Fibroblast of lung (primary cell): ENCODE measurements at places on chromosomes 12 and 14. TPM values are rescaled to one million over a fixed set of nuclear protein-coding genes. Genes with fewer than 3 reads are reported as not detected.

DNA sequence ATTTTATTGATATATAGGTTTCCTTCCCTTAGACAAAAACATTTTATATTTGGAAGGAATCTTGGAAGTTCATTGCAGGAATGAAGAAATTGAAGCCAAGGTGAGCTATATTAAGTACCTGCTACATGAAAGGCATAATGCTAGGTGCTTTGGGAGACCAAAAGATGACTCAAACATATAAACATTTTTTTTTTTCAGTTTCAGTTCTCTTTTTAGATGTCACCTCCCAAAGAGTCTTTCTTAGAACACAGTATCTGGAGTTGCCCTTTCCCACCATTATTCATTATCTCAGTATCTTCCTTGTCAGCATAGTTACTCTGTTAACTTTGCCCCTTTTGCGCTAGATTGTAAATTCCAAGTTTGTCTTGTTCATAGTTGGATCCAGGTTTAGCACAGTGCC lies 1.1 kb downstream of the LIN52 start:
- H3K4me3 ChIP-seq, result peak overlapping the region; percentile 91
- H3K27me3 ChIP-seq, result no peaks in the 10 kb centered on the region
- no peaks in the 10 kb centered on the region for H3K4me1 ChIP-seq
- peak overlapping the region; percentile 94 for H3K27ac ChIP-seq
- DNase-seq, result no peak
- no peaks in the 10 kb centered on the region for H3K36me3 ChIP-seq

DNA sequence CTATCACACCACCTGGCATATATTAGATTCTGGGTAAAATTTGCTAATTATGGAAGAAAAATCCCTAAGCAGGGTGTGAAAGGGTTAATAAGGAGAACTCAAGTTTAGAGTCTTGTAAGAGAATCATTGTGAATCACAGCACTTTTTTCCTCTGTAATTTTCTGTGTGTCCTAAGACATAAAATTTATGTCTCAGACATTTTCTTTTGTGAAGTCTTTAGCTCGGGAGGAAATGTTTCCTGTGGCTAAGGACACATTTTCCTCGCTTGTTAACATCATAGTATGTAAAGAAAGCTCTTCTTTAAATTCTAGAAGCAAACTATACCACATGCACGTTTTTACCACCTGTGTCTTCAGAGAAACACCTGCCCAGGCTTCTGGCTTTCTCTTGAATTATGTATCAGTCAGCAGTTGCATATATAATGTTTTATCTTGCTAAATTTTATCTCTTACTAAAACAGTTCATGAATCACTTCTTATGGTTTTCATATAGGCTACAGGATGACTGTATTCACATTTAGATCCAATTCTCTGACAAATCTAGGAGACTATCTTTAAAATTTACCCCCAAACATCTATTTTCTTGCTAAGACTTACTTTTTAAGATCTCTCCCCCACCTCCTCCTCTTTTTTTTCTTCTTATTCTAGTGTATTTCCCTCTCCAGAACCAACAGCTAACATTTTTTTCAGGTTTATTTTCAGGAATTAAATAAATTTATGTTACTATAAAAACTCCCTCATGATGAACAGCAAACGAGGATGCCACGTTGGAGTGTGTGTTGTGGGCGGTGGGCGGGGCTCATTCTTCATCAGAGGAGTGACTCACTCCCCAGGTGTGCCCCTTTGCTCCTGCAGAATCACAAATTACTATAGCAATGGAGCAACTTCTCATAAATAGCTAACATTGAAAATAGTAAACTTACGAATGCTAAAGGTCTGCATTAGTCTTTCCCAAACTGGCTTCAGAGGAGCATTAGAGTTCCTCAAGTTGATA lies 11.6 kb upstream of the CSRP2 start:
- no peak overlapping the region for H3K4me3 ChIP-seq
- DNase-seq, result peak; percentile 51
- no peaks in the 10 kb centered on the region for H3K36me3 ChIP-seq
- H3K4me1 ChIP-seq, result no peaks in the 10 kb centered on the region

DNA sequence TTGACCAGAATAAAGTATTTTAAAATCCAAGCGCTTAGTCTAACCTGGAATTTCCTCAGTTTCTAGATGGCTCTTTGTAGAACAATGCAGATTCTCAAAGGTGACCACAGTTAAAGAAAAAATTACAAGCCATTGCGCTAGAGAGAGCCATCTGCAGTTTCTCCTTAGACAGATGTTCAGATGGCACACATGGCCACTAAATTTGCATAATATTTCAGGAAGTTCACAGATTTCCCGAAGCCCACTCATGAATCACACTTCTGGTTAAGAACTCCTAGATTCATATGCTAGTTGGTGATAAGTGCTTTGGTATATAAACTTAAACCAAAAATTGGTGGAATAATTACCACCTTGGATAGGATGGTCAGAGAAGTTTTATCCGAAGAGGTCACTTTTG lies 749 bp downstream of the AKAP3 start:
- H3K36me3 ChIP-seq, result no peaks in the 10 kb centered on the region
- peak; percentile 13 for DNase-seq
- peaks cover 5% of the 10 kb centered on the region for H3K4me1 ChIP-seq
- H3K4me3 ChIP-seq, result peak overlapping the region; percentile 88
- peak overlapping the region; percentile 77 for H3K27ac ChIP-seq
- no peaks in the 10 kb centered on the region for H3K27me3 ChIP-seq

- no peak for DNase-seq
- H3K27me3 ChIP-seq, result no peaks in the 10 kb centered on the region
- no peaks in the 10 kb centered on the region for H3K4me1 ChIP-seq
- H3K36me3 ChIP-seq, result no peaks in the 10 kb centered on the region
- H3K27ac ChIP-seq, result no peak overlapping the region
Observed at GRCh38 chr12:104507672-104508071, 50.9 kb downstream of the CHST11 start.

DNA sequence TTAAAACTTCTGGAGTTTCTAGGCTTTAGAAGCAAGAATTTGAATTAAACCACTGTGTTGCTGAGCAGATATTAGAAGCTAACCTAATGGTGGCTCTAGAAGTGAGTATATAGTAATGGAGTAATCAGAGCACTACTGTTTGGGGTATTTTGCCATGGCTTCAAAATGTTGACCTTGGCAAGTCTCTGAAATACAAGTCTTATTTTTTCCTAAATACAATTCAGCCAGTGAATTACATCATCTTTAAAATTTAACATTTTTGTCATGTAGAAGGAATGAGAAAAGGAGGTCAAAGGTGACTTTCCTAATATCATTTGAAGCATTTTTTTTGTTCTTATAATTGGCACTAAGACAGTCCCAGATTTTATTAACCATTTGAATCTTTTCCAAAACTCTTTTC lies 25.2 kb downstream of the PMCH start:
- H3K36me3 ChIP-seq, result no peaks in the 10 kb centered on the region
- no peaks in the 10 kb centered on the region for H3K4me1 ChIP-seq
- no peaks in the 10 kb centered on the region for H3K27me3 ChIP-seq
- peak; percentile 86 for DNase-seq
- no peak overlapping the region for H3K4me3 ChIP-seq
- H3K27ac ChIP-seq, result peak overlapping the region; percentile 49

- H3K36me3 ChIP-seq, result no peaks in the 10 kb centered on the region
- H3K4me3 ChIP-seq, result no peak overlapping the region
Observed at GRCh38 chr12:118982984-118983761, 1.8 kb downstream of the SRRM4 start.

Gene PTCSC3
- total RNA-seq, result not detected in 2 replicates

DNA sequence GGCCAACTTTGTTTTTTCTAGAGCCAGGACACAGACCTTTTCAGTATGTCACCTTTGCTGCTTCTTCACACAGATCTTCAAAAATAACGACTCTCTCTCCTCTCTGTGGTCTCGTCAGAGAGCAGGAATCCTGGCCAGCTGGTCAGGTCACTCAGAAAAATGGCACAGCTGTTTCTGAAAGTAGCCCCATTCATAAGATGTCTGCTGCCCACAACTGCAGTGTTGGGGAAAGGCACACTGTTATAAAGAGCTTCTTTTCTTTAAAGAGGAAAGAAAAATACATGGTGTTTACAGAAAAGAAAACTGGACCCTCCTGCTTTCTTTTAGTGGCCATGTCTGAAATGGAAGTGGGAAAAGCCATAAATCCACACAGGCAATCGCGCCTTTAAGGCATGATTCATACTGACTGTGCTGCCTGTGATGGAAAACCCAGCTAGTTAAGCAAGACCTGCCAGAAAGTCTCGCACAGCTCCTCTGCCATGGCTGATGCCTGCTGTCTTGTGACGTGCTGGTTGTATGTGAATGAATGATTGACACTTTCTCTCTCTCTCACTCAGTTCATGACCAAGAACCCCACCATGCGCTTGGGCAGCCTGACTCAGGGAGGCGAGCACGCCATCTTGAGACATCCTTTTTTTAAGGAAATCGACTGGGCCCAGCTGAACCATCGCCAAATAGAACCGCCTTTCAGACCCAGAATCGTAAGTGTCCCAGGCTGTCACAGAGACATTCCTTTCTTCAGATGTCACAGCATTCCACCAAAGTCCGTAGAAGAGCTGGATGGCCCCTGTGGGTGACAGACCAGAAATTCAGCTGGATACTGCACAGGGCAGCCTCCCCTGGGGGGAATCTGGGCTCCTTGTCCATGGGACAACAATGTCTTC lies 147.9 kb upstream of the HIF1A start:
- H3K4me1 ChIP-seq, result peaks cover 21% of the 10 kb centered on the region
- H3K4me3 ChIP-seq, result no peak overlapping the region
- peak; percentile 92 for DNase-seq
- H3K27ac ChIP-seq, result peak overlapping the region; percentile 82
- H3K36me3 ChIP-seq, result no peaks in the 10 kb centered on the region
- H3K27me3 ChIP-seq, result no peaks in the 10 kb centered on the region

GRCh38 chr12:19998411-19998810 lies 369.9 kb upstream of the PDE3A start:
- H3K36me3 ChIP-seq, result no peaks in the 10 kb centered on the region
- H3K4me1 ChIP-seq, result no peaks in the 10 kb centered on the region
- H3K4me3 ChIP-seq, result no peak overlapping the region
- DNase-seq, result no peak
- no peak overlapping the region for H3K27ac ChIP-seq
- no peaks in the 10 kb centered on the region for H3K27me3 ChIP-seq

- peak overlapping the region; percentile 28 for H3K4me3 ChIP-seq
- peak overlapping the region; percentile 5 for H3K27ac ChIP-seq
- H3K36me3 ChIP-seq, result no peaks in the 10 kb centered on the region
- DNase-seq, result peak; percentile 63
Observed at GRCh38 chr12:18165422-18165871, 75.5 kb upstream of the RERGL start.

Gene FAM161B
- total RNA-seq, result 4.1 and 5.3 TPM in 2 replicates

- no peaks in the 10 kb centered on the region for H3K27me3 ChIP-seq
- no peak for DNase-seq
- peaks cover 6% of the 10 kb centered on the region for H3K4me1 ChIP-seq
- H3K27ac ChIP-seq, result no peak overlapping the region
- H3K36me3 ChIP-seq, result no peaks in the 10 kb centered on the region
- no peak overlapping the region for H3K4me3 ChIP-seq
Observed at GRCh38 chr14:68367536-68367935, 425.3 kb downstream of the ZFP36L1 start.

Gene MYF6
- total RNA-seq, result under 0.01 TPM in 1 of 2 replicates, not detected in the other

GRCh38 chr14:33492491-33492890 lies 458.4 kb downstream of the EGLN3 start:
- no peaks in the 10 kb centered on the region for H3K36me3 ChIP-seq
- H3K27ac ChIP-seq, result no peak overlapping the region
- no peaks in the 10 kb centered on the region for H3K4me1 ChIP-seq
- no peak overlapping the region for H3K4me3 ChIP-seq

Gene LRTM2
- not detected in 2 replicates for total RNA-seq

- peaks cover 2% of the 10 kb centered on the region for H3K4me1 ChIP-seq
- H3K27ac ChIP-seq, result peak within 1 kb of the TSS; percentile 86
- H3K4me3 ChIP-seq, result peak within 1 kb of the TSS; percentile 82
- no peaks in the 10 kb centered on the region for H3K27me3 ChIP-seq
Observed at GRCh38 chr14:22829661-22830442, at the start of gene MRPL52. Gene MRPL52 (plus strand): TSS chr14:22829887. CDS start chr14:22829913, 26 bp downstream.

GRCh38 chr12:1201030-1201429 lies 210.0 kb downstream of the ERC1 start:
- H3K36me3 ChIP-seq, result no peaks in the 10 kb centered on the region
- H3K27ac ChIP-seq, result no peak overlapping the region
- no peak overlapping the region for H3K4me3 ChIP-seq
- DNase-seq, result no peak

- H3K27me3 ChIP-seq, result no peaks in the 10 kb centered on the region
- peak; percentile 9 for DNase-seq
- no peak overlapping the region for H3K4me3 ChIP-seq
- H3K4me1 ChIP-seq, result no peaks in the 10 kb centered on the region
- no peaks in the 10 kb centered on the region for H3K36me3 ChIP-seq
Observed at GRCh38 chr14:55739967-55740648, 160.1 kb downstream of the KTN1 start.

Gene MGST1
- total RNA-seq, result 78.6 and 117 TPM in 2 replicates

DNA sequence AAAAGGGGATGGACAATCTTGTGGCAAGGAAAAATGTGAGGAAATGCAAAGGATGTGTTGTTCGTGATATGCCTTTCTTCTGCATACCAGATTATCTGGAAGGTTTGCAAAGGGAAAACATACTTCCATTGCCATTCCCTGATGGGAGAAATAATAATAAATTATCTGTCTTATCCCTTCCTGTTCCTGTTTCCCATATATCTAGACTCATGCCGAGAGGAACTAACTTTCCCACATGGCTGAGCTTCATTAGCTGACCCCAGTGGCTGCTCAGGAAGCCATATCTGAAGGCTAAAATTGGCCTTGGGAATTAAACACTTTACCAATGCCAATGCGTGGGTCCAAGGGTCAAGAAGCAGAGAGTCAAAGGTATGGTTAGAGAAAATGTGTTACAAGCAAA lies 439.8 kb downstream of the MDGA2 start:
- no peaks in the 10 kb centered on the region for H3K27me3 ChIP-seq
- H3K27ac ChIP-seq, result no peak overlapping the region
- H3K36me3 ChIP-seq, result no peaks in the 10 kb centered on the region

Gene MYF5
- not detected in 2 replicates for total RNA-seq

Gene RASAL1
- total RNA-seq, result not detected in 2 replicates

- H3K36me3 ChIP-seq, result no peaks in the 10 kb centered on the region
- no peak for DNase-seq
- no peak overlapping the region for H3K27ac ChIP-seq
- H3K4me1 ChIP-seq, result peaks cover 2% of the 10 kb centered on the region
- no peak overlapping the region for H3K4me3 ChIP-seq
- H3K27me3 ChIP-seq, result no peaks in the 10 kb centered on the region
Observed at GRCh38 chr12:26058308-26058707, 66.5 kb downstream of the BHLHE41 start.

DNA sequence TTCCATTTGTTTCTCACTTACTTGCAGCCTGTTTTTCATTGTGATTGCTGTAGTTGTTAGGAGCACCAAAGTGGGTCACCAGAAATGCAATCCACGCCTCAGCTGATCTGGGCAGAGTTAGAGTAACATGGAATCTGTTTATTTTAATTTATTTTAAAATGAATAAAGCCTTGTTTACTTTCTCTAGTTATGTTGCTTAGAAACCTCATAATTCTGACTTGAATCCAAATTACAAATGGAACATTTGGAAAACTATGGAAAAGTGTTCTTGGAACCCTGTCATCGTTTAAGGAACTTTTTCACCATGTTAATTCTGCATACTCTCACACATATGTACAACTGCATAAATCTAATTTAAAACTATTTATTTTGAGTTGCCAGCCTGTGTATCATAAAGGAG lies 92.2 kb upstream of the DAAM1 start:
- peaks cover 14% of the 10 kb centered on the region for H3K4me1 ChIP-seq
- H3K4me3 ChIP-seq, result no peak overlapping the region
- DNase-seq, result no peak
- H3K27ac ChIP-seq, result no peak overlapping the region
- no peaks in the 10 kb centered on the region for H3K36me3 ChIP-seq

Gene CMA1
- total RNA-seq, result not detected in 2 replicates

GRCh38 chr12:53748072-53748840 lies 3.5 kb downstream of the CISTR start:
- H3K4me1 ChIP-seq, result peaks cover 5% of the 10 kb centered on the region
- peaks cover 72% of the 10 kb centered on the region for H3K27me3 ChIP-seq
- H3K36me3 ChIP-seq, result no peaks in the 10 kb centered on the region
- DNase-seq, result no peak

Gene ANKRD9
- total RNA-seq, result 13.6 and 22.0 TPM in 2 replicates

Gene ARMH4
- 3.6 and 6.3 TPM in 2 replicates for total RNA-seq
